ENCODE measurements at places on chromosomes 1 and 21.

DNA sequence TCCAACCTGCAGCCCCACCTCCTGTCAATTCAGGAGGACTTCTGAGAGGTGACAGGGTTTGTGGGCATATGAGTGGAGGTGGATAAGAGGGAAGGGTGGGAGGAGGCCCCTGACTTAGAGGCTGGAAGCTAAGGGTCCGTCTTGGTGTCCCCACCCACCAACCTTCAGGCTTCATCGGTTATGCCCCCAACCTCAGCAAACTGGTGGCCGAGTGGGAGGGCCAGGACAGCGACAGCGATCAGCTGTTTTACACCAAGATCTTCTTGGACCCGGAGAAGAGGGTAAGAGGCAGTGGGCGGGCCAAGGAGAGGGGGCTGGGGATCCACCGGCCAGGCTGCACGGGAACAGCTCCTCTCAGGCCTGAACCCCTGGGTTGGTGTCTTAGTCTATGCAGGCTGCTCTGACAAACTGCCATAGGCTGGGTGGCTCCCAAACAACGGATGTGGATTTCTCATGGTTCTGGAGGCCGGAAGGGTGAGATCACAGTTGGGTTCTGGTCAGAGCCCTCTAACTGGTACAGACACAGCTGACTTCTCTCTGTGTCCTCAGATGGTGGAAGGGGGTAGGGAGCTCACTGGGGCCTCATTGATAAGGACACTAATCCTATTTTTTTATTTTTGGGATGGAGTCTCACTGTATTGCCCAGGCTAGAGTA lies 18.1 kb downstream of the PLOD1 start:
- DNase-seq, result no peak

GRCh38 chr1:46530791-46531409 lies 20.5 kb downstream of the KNCN start:
- no peak for DNase-seq

DNA sequence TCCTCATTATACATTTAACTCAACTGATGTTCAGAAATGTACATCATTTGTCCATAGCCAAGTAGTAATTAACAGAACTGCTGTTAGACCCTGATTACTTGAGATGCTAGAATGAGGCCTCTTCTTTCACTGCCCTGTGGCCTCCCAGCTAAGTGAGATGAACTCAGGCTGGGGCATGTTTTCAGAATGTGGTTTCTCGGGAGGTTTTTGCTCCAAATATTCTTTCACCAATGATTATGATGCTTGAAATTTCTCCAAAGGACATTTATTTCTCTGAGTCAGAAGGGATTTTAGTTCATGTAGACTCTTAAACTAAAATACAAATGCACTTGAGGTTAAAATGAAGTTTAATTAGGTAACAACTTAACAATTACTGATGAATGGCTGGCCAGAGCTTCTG lies 34.6 kb upstream of the ADAMTS5 start:
- no peak for DNase-seq

- DNase-seq, result no peak
Measured at GRCh38 chr1:58442114-58442513, 104.4 kb downstream of the OMA1 start.

DNA sequence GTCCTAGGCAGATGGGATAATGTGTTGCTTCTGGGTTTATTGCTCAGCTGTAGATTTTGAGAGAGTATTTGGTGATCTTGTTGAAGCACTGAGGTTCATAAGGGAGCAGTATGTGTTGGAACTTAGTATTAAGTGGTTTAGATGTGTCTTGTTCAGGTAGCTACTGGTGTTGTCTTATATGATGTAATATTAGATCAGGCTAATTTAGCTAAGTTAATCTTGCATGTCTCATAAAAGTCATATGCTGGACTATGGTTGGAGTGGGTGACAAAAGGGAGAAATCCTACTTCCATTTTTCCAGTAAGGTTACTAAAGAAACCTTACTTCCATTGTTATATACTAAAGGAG lies 196.4 kb downstream of the CLEC20A start:
- no peak for DNase-seq

GRCh38 chr1:42003433-42003832 lies 84.7 kb upstream of the HIVEP3 start:
- DNase-seq, result no peak

DNA sequence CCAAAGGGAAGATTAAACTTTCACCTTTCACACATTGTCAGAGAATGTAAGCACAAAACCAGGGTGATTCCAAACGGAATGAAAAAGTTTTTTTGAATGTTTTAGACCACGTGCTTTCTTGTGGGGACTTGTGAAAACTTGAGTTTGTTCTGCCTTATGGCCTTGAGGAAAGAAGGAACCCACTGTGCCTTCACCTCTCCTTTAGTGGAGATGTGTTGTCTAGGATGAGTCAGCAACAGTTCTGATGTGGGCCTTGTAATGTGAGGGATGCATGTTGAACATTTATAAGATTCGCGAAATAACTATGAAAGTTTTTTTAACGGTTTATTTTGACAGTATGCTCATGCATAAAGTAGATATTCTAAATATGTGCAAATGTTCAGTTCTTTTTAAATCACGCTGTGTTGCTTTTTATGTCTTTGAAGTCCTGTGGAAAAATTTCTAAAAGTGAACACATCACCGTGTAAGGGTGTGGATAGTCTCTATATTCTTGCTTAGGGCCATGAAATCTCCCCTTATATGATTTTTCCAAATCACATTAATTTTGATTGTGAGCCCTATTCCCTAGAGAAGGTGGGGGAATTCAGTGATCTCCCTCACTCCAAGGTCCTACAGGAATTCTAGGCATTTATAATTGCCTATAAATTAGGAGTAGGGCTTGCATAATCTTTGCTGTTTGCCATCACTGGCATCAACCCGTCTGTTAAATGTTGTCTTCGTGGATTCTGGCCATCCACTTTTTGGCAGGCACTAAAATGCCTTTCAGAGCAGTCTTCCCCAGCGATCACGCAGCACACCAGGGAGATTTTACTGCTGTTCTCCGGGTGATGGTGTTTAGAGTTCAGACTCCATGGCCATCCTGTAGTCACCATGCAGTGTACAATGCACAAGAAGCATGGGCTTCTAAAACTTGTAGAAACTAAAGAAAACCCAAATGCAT lies 47.4 kb downstream of the PLA2G4A start:
- DNase-seq, result no peak

- DNase-seq, result no peak
Measured at GRCh38 chr1:109629372-109630030, 9.9 kb downstream of the AMPD2 start.

DNA sequence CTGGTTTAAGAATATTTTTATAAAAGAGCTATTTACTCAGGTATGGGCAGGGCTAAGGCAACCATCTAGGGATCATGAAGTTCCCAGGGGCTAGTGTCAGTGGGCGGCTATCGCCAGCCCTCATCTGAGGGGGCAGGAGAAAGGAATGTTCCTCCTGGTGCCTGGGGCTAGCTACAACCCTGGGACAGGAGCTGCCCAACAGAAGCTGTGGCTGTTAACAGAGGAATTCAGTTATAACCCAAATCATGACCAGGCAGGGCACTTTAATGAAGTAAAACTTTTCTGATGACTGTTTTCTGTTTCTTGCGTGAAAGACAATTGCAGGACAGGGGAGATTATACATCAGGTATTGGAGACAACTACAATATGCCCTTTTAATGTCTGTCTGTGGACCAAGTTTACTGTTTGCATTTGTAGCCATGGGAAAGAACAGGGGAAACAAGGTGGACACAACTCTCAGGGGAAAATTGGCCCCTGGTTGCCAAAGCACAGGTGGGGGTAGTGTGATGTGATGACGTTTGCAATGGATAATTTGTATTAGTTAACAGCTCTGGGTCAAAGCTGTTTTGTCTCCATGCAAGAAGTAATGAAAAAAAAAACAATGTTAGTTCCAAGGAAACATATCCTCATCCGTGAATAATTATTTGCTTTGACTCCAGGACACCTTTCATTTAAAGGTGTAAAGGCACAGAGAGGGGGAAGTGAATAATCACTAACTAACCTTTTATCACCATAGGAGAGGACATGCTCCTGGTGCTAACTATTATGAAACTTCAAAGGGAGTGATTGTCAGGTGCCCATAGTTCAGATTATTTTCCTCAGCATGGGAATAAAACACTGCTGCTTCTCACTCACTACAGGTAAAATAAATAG lies 105.2 kb downstream of the TSEN15 start:
- DNase-seq, result no peak

- DNase-seq, result no peak
Measured at GRCh38 chr1:110387048-110387754, 3.6 kb downstream of the SLC16A4 start.

DNA sequence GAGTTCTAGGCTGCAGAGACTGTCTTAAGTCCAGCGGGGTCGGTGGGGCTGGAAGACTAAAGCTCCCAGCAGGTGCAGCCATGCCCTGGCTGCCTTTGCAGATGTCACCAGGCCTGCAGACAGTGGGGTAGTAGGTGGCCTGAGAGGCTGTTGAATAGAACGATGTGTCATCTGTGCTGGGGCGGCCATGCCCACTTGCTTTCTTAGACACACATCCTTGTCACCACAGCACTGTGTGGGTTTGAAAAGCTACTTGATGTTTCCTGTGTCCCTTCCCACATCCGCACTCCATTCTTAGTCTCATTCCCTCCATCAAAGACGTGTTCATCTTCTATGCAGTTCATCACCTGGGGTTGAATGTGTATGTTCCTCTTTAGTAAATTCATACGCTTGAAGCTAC lies 184.5 kb upstream of the TMEM51 start:
- DNase-seq, result no peak

DNA sequence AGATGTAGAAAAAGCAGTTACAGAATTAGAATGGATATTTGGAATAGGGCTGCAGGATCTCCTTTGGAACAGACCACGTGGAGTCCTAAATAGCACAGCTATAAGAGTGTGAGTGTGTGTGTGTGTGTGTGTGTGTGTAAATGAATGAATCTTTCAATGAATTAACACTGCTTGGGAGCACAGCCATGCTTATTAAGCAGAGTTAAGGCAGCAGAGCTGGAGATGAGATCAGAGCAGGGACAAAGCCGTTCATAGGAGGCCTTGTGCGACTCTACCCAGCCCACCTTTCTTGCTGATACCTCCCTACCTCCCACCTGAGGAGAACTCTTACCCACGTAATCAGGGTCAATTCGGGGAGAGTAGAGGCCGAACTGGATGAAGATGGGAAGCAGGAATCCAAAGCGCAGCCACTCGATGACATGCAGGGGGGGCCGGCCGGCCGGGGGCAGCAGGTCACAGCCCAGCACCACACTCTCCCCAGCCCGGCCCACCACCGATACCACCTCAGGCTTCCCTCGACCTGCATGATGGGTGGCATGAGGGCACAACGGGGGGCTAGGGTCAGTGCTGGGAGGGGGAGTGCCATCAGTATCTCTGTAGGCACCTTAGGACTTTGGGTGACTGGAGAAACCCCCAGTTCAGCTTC lies 2.7 kb downstream of the IGSF9 start:
- no peak for DNase-seq

DNA sequence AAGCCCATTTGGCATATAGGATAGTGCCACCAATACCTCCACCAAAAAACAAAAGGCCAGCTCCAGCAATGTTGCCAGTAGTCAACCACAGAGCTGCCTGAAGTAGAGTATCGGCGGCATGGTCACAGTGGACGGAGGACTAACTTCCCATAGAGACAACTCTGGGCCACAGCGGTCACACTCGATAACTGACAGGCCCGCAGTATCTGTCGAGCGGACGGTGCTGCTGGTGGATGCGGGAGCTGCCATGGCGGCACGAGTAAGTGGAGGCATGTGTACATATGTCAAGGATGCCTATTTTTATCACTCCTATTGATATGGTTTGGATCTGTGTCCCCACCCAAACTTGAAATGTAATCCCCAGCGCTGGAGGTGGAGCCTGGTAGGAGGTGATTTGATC lies 4.1 kb downstream of the KRTAP12-1 start:
- no peak for DNase-seq

DNA sequence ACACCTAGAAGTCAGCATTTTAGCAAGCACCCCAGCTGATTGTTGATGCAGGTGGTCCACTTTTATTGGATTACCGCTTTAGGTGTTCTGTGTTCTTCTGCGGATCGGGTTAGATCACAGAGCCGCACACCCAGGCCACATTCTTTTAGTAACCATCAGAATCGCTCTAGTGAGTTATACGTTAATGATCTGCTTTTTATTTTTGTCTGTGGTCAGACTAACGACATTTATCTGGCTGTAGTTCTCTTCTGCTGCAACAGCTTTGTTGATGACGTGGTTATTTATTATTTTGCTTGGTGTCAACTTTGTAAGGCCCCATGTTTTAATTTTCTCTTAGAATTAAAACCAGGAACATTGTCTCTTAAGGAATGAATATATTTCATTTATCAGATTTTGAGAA lies 18.2 kb downstream of the SCCPDH start:
- no peak for DNase-seq

- DNase-seq, result no peak
Measured at GRCh38 chr1:15158506-15159165, 5.1 kb downstream of the TMEM51 start.

DNA sequence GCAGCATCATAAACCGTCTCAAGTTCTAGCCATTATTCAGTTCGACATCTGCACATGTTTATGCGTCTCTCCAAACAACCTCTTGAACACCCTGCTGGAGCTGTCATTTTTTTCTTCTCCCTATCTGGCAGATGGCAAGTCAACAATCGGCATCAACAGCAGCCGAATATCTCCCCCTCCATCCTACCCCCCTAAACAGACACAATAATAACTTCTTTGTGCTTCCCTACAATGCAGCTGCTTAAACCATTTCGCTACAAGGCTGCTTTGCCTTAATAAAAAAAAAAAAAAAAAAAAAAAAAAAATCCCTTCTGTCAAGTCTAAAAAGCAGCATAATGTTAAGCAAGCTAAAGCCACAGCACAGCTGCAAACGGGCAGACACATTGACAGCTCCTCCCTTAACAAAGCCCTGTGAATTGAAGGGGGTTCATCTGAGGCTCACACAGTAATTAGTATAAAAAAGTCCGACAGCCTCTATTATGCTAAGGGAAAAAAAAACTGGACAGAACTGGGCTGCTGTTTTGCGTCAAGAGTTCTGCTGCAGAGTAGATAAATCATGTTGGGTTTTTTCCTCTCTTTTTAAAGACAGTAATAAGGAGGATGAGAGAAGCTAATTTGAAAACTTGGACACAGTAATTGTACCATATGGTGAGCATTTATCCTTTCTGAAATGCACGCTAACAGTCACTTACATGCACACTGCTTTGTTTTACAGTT lies 136.4 kb downstream of the AKT3 start:
- peak; percentile 52 for DNase-seq

GRCh38 chr1:28833381-28833780 lies 21.4 kb downstream of the OPRD1 start:
- no peak for DNase-seq

DNA sequence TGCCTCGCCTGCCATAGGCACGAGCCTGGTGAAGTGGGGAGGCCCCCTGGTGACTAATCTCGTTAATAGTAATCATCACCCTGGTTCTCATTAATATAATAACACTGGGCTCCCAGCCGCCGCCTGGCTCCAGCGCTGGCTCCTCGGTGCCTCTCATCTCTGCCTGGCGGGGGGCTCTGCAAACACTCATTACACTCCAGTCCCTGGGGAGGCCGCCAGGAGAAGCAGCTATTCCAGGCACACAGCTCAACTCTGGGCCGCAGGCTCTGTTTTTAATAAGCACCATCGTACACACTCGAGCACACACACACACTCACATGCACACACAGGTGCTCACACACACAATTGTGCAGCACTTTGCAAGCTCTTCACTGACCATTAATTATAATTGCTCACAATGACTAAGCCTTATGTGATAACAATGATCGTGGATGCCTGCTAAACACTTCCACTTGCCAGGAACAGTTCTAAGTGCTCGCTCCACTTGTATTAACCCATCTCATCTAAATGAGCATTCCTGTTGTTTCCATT lies 52.2 kb downstream of the SDC3 start:
- DNase-seq, result no peak

GRCh38 chr1:238485057-238485911 lies 594.6 kb upstream of the ZP4 start:
- DNase-seq, result no peak
